Stimulated activated CD4-positive, alpha-beta T cell treated with anti-CD3 and anti-CD28 coated beads, Interleukin-2, amount 100 ng/mL, for 24 hours (primary cell): ENCODE measurements at places on chromosomes 7 and 10.

GRCh38 chr10:60662917-60663614 lies 115.2 kb upstream of the CDK1 start:
- no peak for DNase-seq

DNA sequence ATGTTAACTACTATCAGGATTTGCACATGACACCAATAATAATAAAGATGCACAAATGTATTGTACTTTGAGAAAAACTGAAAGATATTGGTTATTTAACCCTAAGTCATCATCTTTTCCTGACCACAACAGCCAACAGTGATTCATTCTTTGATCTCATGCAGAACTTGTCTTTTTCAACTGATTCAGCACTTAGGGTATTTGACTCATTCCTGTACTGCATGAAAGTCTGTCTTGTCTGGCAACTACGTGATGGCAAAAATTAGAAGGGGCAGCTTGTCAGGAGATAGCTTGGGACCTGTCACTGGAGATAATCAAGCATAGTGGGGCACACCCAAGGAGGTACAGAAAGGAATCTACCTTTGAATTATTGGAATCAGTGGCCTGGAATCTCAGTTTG lies 77.8 kb upstream of the LRRC17 start:
- DNase-seq: no peak

DNA sequence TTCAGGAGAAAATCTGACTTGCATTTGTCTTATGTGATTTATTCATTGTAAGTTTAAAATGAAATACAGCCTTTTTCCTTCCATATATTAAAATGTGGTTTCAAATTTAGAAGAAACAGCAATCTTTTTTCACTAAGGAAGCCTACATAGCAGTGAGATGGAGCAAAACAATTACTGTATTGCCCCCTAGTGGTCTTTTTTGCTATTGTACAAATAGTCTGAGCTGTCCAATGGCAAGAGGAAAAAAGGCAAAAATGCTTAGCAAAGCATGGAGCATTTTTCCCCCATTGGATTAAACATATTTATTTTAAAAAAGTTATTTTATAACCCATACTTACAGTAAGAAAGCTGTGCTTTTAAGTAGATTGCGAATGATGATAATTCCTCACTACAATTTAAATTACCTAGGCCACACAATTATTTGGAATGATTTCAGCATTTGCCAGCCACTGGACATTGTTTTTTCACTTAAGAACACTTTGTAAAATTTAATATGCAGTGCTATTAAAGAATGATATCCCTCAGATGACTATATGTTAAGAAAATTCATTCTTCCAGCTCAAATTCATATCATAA lies 119.5 kb downstream of the CPED1 start:
- DNase-seq: no peak

DNA sequence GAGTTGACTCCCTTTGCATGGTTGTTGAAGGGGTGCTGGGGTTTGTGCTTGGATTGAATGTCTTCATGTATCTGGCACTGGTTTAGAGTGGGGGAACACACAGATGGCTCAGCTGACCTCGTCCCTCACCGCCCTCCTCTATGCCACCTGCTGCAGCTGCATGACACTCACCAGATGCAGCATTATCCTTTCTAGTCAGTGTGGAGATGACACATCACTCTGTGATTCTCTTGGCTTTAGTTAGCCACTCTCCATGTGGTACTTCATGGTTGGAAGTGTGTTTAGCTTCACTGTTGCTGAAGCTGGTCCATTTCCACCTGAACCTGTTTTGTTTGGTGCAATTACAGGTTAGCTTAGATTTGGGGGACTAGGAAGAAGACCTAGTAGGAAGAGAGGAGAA lies 56.3 kb upstream of the BMPER start:
- DNase-seq: no peak

DNA sequence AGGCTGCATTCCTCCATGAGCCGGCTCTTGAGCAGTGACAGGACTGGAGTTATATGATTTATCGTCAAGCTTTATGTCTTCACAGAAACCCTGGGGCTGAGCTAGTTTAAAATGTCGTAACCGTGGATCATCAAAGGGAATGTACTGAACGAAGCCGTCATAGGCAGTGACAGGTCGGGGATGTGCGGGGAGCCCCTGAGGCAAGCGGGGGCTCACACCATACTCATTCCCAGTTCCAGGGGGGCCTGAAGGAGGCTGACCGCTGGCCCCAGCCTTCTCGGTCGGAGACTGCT lies 30.7 kb downstream of the JCAD start:
- no peak for DNase-seq

DNA sequence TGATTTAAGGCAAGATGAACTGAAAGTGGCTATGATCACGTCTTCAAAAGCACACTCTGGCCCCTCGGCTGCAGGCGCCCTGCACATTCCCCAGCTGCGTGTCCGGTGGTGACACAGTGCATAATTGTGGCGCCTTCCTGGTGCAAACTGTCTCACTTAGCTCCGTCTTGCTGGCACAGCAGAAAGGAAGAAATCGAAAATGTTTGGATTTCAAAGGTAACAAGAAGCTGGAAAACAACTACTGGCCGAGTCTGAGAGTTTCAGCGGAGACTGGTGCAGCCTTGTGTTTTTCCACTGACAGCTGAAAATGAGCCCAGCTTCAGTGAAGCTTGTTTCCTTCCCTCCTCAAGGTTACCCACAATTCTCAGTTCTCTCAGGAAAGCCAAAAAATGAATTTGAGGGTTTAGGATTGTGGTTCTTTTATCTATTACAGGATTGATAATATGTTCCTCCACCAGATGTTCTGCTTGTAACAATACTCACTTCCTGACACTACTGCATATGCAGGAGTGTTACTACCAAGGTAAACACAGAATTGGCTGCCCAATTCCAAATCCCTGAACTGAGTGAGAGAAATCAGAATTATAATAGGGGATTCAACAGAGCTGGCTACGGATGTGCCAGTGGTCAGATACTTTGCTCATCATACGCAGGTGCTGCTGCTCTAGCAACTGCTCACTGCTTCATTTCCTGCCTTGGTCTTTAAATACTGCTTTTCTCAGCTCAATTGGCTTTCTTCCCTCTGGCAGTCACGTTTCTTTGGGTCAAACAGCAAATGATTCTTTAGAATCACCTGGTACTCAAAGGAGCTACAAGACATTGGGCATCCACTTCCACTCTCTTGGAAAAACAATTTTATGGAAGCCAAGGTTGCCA lies 63.7 kb downstream of the TRUB1 start:
- DNase-seq: no peak

- DNase-seq: no peak
Observed at GRCh38 chr10:89151857-89152256, 55.3 kb downstream of the CH25H start.

DNA sequence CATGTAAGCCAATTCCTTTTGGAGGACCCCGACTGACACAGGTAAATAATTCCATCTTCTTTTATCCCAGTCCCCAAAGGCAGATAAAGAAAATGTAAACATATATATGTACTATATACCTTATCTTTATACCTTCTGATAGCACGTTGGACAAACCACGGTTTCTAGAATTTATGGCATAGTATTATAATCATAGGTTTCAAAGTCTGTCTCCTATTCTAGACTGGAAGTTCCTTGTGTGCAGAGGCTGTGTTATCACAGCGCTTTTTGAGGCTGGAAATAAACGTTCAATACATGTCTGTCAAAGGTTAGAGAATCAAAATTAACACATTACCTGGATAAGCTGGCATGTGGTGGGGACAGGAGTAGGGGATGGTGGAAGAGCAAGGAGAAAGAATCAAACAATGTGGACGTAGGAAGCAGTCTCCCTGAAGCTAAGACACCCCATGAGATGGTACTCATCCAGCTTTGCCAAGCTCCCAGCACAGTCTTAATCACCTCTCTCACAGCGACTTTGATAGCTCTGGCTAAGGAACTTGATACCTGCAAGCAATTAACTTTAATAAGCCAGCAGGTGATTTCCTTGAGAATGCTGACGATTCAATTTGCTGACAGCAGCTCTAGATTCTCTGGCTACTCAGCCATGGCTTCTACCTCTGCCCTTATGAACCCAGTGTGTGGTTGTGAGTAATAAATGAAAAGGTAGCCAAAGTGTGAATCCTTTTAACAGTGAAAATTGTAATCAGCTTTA lies 208.4 kb upstream of the LRRTM3 start:
- no peak for DNase-seq

DNA sequence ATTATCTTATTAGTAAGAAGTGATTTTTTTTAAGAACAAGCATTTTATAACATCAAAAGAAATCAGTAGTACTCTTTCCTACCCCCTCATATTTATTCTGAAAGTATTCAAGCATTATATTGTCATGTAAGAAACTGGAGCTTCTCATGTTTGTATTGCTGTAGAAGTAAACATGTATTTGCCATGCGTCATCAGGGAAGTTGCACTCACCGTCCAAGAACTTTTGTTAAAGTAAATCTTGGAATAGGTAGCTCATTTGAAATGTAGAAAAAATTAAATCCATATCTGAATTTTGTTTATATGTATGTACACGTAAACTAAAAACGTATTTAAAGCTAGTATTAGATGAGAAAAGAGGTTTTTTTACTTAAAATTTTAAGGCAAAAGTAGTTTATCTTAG lies 96.8 kb downstream of the PTEN start:
- DNase-seq: no peak

DNA sequence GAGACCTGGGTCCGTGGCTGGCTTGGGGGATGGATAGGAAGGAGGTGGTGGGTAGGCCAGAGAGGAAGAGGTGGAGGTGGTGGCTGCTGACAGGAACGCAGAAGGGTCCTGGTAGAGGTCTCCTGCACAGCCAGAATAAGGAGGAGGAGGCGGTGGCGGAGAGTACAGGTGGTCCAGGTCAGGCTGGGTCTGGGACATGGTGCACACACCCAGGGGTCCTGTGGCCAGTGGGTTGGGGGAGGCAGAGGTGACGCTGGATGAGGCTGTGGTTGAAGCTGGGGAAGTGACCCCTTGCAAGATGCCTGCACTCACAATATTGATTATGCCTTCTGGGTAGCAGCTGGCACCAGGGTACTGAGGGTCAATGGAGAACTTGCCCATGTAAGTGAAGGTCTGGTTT lies 2.2 kb downstream of the EGR2 start:
- no peak for DNase-seq

- no peak for DNase-seq
Observed at GRCh38 chr7:20666444-20666843, 51.0 kb downstream of the ABCB5 start.

- DNase-seq: no peak
Observed at GRCh38 chr7:1377111-1377909, 82.0 kb downstream of the MICALL2 start.

- no peak for DNase-seq
Observed at GRCh38 chr10:16016688-16017087, 156.4 kb upstream of the MINDY3 start.

DNA sequence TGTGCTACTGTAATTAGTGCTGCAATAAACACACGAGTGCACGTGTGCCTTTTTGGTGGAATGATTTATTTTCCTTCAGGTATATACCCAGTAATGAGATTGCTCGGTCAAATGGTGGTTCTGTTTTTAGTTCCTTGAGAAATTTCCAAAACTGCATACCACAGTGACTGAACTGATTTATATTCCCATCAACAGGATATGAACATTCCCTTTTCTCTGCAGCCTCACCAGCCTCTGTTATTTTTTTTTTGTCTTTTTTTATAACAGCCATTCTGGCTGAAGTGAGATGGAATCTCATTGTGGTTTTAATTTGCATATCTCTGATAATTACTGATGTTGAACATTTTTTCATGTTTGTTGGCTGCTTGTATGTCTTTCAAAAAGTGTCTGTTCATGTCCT lies 922.9 kb upstream of the LRRN3 start:
- DNase-seq: no peak

GRCh38 chr7:108190891-108191290 lies 60.7 kb upstream of the LAMB4 start:
- DNase-seq: no peak

- no peak for DNase-seq
Observed at GRCh38 chr10:1153805-1154351, 97.7 kb downstream of the WDR37 start.

DNA sequence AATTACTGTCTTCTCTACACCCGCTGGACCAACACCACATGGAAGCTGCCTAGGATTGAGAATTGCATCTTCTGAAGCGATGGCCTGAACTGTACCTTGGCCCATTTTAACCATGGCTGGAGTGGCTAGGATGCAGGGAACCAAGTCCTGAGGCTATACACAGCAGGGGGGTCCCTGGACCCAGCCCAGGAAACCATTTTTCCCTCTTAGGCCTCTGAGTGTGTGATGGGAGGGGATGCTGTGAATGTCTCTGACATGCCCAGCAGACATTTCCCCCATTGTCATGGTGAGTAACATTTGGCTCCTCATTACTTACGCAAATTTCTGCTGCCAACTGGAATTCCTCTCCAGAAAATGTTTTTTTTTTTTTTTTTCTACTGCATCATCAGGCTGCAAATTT lies 822.7 kb downstream of the PCDH15 start:
- no peak for DNase-seq

GRCh38 chr7:111730476-111731300 lies 168.4 kb upstream of the IMMP2L start:
- no peak for DNase-seq

DNA sequence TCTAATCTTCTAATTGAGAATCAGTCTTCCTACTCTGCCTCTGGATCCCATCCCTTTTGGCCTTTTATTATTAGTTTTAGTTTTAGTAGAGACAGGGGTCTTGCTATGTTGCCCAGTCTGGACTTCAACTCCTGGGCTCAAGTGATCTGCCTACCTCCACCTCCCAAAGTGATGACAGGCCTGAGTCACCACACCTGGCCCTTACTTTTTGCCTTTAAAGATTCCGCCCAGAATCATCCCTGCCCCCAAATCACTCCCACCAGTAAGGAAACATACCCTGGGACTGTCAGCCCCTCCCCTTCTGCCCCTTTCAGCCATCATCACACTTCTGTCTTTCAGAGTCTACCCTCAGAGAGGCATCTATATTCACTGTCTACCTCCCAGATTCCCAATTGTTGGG lies 18.7 kb downstream of the KPNA7 start:
- DNase-seq: no peak
